ENCODE measurements at places on chromosomes 13 and 19. TPM values are rescaled to one million over a fixed set of nuclear protein-coding genes. Genes with fewer than 3 reads are reported as not detected.

Gene CALM3
- total RNA-seq: 197 TPM

Gene PRODH2
- total RNA-seq: not detected

Gene LILRA6
- not detected for total RNA-seq

Gene ZSCAN4
- total RNA-seq: not detected

Gene TMEM59L
- total RNA-seq: not detected

Gene FNDC3A
- 48.6 TPM for total RNA-seq

Gene PAF1
- 79.3 TPM for total RNA-seq

Gene GFY
- not detected for total RNA-seq
